ENCODE measurements at places on chromosomes 5 and 9.

DNA sequence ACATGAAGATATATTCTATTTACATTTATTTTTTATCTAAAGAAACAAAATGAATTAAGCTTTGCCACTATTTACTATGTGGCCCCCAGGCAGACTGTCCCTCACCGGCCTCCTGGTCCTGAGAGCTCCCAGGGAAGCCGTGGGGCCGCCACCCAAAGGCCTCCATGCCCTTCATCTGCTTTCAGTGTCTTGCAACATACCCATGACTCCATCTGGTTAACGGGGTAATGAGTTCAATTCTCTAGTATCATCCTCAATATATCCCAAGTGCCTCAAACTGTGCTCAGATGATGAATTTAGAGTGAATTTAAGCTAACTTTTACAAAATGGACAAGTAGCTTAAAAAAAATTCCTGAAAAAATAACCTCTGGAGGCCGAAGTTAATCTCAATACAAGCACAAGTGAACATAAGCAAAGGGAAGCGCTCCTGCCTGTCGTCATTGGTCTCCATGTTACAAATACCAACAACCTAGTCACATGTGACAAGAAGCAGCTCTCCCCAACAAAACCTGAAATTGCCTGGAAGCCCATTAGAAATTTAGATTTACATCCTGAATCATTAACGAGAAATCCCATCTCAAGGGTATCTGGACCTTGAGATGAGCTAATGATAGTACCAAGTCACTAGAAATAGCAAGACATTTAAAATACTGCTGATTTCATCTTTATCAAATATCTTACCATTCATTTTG lies 26.1 kb downstream of the DAP start:
- DNase-seq = no peak

DNA sequence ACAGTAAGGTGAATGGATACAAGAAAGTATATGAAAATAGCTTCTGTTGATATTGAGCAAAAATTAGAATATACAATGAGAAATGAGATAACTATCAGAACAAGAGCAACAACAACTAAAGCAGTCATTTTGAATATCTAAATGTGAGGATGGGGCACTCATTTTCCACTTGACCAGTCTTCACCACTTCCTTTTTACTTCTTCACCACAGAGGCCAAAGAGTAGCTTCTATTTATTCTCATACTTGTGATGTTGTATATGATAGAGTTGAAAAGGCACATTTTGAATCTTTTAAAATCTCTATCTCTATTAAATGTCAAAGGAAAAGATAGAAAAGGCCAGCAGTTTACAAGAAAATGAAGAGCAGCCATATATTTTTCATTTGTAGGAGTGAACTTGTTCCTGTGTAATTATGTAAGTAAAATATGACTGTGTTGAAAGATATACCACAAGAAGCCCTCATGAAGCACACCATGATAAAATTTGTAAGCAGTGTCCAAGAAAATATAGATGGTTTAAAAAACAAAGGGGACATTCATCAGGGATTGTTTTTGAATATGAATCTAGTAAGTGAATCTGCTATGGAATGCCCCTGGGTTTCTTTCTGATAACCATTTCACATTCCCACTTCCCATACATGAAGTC lies 39.2 kb downstream of the ADAMTS19 start:
- DNase-seq = no peak

DNA sequence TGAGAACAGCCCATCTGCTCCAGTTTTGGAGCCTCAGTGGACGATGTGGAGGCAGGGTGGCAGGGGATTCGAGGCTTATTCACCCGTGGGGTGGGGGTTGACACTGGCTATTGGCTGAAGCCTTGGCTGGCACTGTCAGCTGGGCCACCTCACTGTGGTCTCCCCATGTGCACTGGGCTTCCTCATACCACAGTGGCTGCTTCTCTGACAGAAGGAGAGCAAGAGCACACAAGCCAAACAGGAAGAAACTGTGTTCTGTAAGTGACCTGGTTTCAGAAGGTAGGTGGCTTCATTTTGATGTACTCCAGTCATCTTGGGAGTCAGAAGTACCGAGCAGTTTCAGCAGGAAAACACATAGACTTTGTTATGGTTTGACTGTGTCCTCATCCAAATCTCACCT lies 24.7 kb upstream of the CTNND2 start:
- DNase-seq = no peak

- DNase-seq = no peak
Observed at GRCh38 chr5:158308429-158309025, 449.6 kb upstream of the CLINT1 start.

DNA sequence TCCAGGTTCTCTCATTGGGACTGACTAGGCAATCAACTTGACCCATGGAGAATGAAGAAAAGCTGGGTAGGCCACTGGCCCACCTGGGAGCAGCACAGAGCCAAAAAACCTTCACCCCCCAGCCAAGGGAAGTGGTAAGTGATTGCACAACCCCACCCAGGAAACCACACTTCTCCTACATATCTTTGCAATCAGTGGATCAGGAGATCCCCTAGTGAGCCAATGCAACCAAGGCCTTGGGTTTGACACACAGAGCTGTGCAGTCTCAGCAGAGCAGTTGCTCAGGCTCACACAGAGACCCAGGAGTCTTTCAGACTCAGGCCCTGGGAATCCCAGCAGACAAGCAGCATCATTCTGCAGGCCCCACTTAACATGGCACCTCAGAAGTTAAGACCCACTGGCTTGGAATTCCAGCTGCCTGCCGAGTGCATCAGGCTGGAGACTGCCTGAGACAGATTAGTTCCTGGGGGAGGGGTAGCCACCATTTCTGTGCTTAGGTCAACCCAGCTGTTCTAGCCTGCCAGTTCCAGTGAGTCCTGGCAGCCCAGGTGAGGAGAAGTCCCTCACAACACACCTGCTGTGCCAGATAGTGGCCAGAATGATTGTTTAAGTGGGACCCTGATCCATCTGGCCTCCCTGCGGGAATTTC lies 136.4 kb downstream of the SAXO1 start:
- DNase-seq = no peak

DNA sequence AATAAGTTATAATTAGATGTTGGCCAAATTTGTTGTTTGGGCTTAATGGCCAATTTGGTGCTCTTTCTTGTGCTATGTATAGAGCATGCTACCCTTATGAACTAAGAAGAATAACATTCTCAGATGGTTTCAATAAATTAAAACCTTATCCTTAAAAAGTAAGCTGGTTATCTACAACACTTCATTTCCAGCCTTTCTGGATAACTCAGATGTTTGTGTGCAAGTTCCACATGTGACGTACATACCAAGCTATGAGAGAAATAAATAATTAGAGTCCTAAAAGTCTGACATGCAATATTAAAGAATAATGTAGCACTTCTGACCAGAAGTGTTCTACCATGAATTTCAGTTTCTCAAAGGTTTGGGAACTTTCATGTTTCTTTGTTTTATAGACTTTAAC lies 11.7 kb downstream of the MTREX start:
- no peak for DNase-seq

- no peak for DNase-seq
Observed at GRCh38 chr5:98705841-98706240, 67.6 kb upstream of the RGMB start.

- no peak for DNase-seq
Observed at GRCh38 chr5:16713386-16713928, 96.7 kb upstream of the RETREG1 start.

DNA sequence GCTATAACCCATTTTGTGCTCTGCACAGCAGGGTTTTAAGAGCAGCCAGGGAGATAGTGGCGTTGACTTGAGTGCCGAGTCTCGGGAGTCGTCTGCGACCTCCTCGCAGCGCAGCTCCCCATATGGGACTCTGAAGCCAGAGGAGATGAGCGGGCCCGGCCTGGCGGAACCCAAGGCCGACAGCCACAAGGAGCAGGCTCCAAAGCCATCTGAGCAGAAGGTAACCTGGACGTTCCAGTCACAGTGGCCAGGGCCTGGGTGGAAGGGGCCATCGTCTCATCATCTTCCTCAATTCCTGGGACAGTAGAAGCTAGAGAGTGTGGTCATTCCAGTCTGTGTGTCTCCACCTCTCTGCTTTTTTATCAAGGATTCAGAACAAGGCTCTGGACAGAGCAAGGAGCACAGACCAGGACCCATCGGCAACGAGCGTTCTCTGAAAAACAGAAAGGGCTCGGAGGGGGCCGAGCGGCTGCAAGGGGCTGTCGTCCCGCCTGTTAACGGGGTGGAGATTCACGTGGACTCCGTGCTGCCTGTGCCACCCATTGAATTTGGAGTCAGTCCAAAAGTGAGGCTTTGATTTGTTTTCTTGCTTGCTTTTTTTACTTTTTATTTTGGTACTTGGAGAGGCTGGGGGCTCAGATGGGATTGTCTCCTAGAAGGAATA lies 20.2 kb upstream of the POMT1 start:
- no peak for DNase-seq

DNA sequence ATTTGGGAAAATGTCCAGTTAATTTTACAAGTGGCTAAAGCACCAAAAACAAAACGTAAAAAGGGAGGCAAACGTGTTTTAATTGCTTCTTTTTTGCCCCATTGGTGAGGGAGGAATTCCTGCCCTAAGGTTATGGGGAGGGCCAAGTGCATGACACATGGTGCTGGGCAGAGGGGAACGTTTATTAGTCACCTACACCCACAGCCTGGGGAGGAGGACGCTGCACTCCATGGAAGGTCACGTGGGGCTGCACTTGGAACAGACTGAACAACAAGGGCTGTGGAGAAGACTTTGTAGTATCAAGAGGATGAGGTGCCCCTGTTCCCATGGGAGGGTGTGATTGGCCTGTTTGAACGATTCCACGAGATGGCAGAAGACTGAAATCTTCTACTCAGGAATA lies 13.7 kb upstream of the ADAMTS16 start:
- DNase-seq = no peak

DNA sequence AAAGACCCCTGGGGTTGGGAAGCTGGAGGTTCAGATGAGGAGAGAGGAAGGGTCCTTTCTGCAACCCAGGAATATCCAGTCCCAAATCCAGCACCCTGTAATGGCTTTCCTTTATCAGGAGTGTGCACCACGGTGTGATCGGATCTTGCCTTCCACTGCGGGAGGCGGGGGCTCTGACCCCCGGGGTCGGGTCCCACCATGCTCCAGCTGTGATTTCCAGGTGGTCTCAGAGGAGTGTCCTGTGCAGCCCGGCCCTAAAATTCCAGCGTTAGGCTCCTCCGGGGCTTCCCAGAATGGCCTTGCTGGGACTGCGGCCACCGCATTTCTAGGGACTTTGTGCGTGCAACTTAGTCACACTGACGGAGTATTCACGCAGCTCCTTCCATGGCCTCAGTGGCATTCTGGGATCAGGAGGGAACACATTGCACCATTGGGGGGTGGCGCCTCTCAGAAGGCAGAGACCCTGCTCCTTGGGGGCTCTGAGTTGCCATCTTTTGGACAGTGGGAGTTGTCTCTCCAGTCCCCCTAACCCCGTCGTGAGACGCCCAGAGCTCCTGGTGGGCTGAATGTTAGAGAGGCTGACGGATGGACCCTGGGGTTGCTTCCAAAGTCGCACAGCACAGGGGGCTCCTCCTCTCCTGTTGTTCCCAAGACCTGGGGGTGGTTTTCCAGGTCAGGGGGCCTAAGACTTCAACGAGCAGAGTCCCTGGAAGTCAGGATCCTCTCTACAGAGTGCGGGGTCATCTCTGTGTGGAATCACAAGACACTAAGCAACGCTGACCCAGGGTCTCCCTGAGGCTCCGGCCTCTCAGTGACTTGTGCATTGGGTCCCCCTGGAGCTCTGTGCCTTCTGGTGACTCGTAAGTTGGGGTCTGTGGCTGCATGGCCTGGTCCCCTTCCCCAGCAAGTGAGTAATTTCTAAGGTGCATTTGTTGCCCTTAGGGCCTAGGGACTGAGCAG lies 42.7 kb upstream of the IRX4 start:
- no peak for DNase-seq

DNA sequence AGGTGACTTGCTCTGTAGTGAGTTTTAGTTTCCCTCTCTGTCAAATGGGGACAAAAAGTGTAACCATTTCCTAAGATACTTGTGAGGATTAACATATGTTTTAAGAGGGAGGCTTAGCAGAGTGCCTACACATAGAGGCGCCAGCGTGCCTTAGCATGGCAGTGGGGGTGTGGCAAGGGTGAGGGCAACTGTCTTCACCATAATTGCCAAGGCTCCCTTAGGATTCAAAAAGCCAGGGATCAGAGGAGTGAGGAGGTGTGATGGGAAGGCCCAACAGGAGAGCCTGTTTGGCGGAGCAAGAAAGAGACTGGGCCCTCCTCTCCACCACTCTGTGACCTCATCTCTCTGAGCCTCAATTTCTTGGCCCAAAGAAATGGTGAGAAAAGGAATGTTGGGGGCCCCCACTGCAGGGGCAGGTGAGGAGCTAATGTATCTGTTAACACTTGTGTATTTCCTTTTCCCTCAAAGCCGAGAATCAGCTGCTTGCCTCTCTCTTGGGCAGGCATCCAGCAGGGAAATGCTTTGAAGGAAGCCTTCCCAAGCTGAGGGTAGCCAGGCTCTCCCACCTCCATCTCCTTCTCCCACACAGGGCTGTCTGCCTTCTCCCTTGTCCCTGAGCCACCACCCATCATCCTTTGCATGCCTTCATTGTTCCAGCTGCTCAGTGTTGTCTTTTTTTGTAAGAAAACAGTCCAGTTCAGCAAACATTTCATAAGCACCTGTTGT lies 76.0 kb downstream of the DAB2IP start:
- no peak for DNase-seq

DNA sequence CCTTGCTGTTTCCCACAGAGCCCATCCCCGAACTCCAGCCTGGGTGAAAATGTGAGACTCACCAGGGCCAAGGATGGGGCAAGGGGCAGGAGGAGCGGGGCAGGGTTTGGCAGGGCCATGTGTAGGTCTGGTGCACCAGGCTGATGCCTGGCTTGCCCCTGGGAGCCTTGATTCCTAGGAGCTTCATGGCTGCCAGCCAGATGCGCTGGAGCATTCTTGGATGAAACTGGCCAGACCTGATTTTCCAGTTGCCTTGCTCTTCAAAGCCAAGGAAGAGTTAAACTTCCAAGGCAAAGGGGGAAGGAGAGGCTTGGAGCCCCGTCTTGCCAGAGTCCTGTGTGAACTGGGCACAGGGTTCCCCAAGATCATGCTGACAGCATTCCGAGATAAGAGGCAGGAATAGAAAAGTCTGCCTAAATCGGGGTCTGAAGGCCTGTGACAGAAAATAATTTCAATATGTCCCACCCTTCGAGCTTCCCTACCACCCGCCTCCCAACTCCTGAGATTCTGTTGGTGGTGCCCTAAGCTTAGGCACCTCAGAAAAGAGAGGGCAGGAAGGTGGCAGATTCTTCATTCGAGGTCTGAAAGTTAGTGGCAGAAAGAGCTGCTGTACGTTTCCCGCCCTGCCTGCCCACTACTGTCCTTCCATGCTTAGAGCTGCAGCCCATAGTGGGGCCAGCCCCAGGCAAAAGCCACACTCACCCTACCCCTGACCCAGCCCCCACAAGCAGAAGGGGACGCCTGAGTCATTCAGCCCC lies 20.4 kb downstream of the FAT2 start:
- no peak for DNase-seq

- no peak for DNase-seq
Observed at GRCh38 chr5:155897761-155898160, 429.2 kb upstream of the SGCD start.

- DNase-seq = no peak
Observed at GRCh38 chr5:59117320-59117719, 534.4 kb downstream of the RAB3C start.

DNA sequence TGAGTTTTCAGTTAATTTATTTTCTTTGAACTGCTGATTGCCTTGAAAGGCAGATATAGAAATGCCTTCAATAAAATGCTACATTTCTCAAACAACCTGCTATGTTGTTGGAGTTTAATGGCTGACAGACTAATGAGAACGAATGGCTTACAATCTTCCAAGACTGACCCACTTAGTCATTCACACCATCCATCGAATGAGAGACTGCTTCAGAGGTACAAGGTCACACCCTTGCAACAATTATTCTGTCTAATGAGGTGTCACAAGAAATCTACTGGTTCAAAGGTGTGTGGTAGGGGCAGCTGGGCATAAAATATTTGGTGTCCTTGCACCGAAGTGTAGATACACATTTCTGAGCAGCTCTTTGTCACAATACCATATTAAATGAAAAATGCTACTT lies 18.3 kb downstream of the PTPRD start:
- no peak for DNase-seq
